H1 (cell line): ENCODE measurements at places on chromosomes 7 and 10. TPM values are rescaled to one million over a fixed set of nuclear protein-coding genes. Genes with fewer than 3 reads are reported as not detected.

CLRN3 gene
- not detected in 2 replicates for polyA plus RNA-seq

NPSR1 gene
- polyA plus RNA-seq: not detected in 2 replicates

ABCC2 gene
- polyA plus RNA-seq: 0.44 and 0.74 TPM in 2 replicates

DNA sequence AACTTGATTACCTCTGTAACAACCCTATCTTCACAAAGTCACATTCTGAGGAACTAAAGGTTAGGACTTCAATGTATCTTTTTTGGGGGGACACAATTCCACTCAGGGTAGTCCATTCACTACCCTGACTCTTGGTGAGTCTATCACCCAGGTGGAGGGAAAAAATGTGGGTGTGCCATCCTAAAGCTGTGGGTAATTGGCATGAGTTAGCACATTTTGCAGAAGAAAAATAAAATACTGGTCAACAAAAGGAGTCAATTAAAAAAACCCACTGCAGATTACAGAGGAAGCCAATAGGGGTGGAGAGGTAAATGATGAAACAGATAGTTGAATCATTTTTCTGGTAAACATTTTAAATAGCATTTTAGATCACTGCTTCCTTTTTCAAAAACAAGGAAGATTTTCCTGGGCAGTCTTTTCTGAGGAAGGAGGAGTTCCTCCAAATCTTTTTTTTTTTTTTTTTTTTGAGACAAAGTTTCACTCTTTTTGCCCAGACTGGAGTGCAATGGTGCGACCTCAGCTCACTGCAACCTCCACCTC is 5.1 kb upstream of the BLVRA start:
- H3K4me1 ChIP-seq: 0 out of 2 replicates have a peak, but pooled peaks cover 2% of the 10 kb centered on the region
- DNase-seq: no peak
- H3K4me3 ChIP-seq: no peak overlapping the region
- H3K36me3 ChIP-seq: no peaks in the 10 kb centered on the region
- H3K27me3 ChIP-seq: peaks cover 8% of the 10 kb centered on the region

DNA sequence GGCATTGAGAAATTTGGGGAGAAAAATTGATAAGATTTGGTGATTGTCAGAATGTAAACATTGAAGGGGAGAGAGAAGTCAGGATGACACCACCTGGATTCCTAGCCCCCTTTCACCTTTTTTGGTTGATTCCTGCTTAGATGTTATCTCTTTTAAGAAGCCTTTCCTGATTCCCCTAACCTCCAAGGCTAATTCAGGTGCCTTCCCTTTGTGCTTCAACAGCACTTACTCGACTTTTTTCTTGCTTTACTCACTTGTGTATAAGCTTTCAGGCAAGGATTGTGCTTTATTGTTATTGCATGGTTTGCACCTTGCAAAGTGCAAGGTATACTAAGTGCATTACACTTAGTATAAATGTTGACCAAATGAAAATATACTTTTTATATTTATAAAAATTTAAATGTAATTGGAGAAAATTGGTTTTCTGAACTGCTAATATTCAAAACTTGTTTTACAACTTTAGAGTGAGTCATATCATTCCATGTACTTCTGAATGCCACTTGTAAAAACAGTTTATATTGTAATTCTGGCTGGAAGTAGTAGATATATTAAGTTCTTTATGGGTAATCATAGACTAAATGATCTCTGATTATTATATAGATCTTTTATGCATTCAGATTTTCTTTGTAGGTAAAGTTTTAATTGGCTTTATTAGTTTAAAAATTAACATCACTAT is 13.2 kb downstream of the SHOC2 start:
- H3K36me3 ChIP-seq: no peaks in the 10 kb centered on the region
- H3K4me3 ChIP-seq: no peak overlapping the region
- no peak for DNase-seq
- no peaks in the 10 kb centered on the region; the same call in 1 of the 2 replicates for H3K4me1 ChIP-seq
- H3K27ac ChIP-seq: no peak overlapping the region

DNA sequence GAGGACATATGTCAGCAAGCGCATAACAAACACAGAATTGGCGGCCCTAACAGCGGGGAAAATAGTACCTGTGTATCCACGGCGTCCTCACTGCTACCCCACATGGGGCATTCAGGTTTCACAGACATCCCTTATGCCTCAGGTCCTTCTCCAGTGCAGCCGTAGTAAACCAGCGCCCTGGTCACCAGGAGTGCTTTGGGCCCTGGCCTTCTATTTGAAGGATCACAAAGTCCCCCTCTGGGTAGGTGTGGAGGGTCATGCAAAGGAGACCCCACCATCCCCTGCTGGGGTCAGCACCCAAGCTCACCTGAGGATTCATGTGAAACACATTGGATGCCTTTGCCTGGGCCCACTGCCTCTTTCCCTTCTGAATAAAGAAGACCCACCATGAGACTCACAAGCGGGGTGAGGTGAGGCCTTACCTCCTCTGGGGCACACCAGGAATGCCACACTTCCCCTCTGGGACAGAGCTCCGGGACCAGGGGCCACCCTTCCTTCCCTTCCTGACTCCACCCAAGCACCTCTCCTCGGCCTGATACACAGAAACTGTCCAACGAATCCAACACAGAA is 18.8 kb downstream of the CLRN3 start:
- no peak overlapping the region for H3K27ac ChIP-seq
- no peak for DNase-seq
- no peak overlapping the region for H3K4me3 ChIP-seq
- no peaks in the 10 kb centered on the region for H3K4me1 ChIP-seq
- no peaks in the 10 kb centered on the region for H3K36me3 ChIP-seq
- no peaks in the 10 kb centered on the region for H3K27me3 ChIP-seq
